Renal cortex interstitium (tissue), 15 donors: ENCODE measurements at places on chromosomes 2 and 18.
A peak's percentile ranks its signal among the peaks of the same experiment; 100 is the strongest.

DNA sequence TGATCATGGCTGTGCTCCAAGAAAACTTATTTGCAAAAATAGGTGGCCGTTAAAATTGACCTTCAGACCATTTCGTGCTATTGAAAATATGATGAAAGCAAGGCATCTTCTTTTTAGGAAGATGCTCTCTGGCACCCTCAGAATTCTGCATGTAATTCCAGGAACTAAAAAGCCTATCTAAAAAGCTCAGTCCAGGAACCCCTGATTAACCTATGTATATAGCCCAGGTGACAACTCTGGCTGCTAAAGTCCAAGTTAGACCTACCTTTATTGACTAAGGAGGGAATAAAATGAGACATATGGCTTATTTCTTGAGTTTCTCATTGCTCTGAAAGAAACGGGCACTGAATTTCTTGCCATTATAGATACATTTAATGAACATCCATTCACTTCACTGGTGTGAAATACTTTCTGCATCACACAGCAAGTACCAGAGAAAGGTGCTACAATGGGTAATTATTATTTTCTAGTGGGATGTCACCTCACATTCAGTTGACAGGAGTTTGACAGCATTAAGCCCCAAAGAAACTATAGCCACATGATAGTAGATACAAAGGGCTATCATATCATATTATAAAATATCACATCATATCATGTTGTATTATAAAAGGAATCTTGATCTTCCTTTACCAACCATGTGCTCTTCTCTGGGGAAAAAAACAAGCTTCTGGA is 83.8 kb downstream of the EPHA4 start:
- no peak for DNase-seq

DNA sequence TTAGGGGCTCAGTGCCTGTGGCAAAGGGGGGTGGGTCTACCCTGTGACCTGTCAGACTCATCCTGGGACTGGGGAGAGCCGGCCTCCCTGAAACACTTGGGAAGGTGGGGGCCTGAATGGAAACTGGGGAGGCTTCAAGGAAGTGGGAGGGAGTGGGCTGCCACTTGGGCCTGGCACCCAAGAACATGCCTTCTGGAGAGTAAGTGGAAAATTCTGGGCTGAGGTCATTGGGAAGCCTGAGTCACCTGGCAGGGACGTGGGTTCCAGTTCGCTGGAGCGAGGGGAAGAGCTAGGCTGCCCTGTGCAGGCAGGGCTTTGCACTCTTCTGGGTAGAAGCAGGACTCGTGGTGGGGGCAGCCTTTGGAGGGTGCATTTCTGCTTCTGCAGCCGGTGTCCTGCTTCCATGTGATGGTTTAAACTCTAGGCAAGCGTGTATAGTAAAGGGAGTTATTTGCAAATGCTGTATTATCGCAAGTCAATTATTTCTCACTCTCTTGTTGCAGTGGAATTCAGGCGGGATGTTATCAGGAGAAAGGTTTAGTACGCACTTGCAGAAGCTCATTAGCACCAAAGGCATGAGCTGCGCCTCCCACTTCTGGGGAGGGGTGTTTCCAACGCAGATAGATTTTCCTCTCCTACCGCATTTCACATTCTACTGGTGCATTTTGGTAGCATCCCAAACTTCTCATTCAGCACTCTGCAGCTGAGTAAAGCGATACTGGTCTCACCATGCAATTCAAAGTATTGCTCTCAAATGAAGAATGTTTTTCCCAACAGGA is 3.8 kb downstream of the LRRFIP1 start:
- no peak for DNase-seq

GRCh38 chr18:60259052-60259681 is 113.4 kb downstream of the MC4R start:
- DNase-seq = no peak

DNA sequence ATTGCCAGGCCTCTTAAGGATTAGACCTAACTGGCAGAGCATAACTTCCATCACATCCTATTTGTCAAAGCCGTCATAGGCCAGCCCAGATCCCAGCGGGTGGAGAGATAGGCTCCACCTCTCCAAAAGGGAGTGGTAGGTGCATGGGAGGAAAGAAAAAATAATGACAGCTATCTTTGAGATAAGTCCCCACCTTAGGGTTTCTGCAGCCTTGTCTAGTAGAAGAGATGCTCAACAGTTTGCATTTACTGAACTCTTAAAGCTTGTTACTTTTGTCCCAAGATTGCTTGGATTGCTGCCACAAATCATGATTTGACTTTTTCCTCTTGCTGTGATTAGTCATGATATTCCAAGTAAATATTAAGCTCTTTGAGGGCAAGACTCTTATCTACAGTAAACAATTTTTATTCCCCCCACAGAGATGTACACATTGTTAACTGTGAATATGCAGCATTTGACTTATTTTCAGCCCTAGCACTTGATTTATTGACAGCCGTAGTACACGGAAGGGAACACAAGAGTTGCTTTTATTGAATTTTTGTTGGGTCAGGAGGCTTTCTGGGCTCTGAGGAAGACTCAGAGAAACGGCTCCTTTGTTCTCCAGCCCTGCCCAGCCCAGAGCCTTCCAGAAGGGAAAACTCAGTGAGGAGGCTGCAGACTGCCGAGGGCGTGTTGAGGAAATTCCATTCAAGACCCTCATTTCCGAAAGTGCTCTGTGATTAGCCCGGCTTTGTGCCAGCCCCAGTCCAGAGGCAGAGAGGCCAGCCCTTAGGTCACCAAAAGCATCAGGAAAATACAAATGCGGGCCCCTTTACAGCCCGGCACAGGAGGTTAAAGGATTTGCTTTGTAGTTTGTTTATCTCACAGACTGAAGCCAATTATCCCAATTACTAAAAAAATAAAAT is 75.5 kb upstream of the ZNF532 start:
- peak; percentile 86 for DNase-seq

- no peak for DNase-seq
Observed at GRCh38 chr2:33484042-33484621, 7.7 kb downstream of the RASGRP3 start.

DNA sequence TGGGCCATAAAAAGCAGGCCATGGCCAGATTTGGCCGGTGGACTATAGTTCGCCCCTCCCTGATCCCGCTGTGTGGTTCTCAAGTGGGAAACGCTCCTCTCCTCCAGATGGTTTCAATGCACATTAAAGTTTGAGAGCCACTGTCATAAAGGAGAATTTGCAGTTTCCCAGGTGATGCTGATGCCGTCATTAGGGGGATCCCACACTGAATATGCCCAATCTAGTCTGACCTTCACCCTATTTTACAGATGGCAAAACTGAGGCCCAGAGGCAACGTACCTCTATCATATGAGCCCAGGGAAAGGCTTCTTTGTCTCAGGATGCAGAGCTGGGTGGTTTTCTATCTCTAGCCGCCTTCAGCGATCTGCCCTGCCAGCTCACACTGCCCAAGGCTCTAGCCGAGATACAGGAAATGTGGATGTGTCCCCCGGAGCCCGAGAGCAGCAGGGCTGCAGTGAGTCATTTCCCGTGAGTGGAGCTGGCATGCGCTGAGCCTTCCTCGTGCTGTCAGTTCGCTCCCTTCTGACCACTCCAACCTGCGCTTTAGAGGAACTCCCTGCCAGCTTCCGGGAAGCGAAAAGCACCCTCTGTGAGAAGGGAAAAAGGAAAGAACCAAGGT is 116.2 kb downstream of the SMAD7 start:
- DNase-seq = no peak

DNA sequence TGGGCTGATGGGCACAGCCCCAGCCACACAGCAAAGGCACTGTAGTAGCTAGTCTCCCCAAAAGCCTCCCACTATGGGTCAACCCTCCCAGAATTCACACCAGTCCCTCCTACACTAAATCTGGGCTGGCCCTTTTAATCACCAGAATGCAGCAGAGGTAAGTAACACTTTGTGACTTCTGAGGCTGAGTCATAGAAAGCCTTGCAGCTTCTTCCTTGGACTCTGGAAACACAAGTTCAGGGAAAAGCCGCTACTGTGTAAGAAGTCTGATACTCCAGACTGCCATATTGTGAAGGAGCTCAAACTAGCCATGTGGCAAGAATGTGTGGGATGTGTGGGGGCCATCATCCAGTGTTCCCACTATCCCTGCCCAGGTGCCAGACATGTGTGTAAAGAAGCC is 19.0 kb upstream of the SIX2 start:
- no peak for DNase-seq

DNA sequence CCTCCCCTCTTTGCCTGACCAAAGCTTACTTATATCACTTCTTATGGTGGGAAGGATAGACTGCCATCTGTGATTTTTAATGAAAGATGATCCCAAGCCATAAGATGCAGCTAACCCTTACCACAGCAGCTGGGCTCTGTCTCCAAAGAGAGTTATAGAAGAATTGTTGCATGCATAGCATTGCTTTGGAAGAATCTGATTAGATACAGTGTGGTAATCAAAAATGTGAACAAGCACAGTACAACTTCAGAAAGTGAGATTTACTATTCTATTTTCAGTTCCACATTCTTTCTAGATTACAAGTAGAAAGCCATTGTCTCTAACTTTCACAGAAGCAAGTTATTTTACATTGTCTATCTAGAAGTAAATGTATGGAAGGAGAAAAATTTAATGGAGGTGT is 129.0 kb upstream of the ACVR2A start:
- DNase-seq = no peak

DNA sequence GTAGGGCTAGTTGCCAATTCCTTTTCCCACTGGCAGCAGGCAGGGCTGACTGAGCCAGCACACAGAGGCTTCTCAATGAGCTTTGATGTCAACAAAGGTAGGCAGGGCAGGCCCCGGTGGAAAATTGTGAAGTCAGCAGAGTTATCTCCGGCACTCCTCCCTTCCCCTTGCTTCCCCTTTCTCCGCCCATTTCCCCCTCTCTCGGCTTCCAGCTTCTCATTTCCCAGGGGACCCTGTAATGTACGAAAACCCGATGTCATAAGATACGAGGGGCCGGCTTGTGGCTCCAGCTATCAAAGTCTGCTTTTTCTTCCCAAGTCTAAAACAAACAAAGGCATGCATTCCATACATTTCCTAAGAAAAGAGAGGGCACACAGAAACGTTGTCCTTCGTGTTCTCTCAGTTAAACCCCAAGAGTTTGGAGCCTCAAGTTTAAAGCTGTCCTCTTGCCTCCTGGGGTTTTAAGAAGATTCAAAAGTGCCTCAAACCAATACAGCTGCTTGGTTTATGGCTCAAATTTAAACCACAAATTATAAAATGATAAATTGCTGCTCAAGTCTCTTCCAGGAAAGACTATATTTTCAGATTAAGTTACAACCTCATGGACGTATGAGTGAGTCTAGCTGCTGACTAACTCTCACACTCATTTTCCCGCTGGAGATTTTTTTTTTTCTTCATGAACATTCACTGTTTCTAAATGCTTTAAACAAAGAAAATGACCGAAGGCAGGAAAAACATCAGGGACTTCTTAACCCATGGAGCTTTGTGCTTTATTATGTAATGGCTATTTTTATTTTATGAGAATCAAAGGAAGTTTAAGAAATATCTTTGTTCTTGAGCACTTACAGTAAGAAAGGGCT is 27.2 kb upstream of the EML4 start:
- DNase-seq = peak; percentile 75

DNA sequence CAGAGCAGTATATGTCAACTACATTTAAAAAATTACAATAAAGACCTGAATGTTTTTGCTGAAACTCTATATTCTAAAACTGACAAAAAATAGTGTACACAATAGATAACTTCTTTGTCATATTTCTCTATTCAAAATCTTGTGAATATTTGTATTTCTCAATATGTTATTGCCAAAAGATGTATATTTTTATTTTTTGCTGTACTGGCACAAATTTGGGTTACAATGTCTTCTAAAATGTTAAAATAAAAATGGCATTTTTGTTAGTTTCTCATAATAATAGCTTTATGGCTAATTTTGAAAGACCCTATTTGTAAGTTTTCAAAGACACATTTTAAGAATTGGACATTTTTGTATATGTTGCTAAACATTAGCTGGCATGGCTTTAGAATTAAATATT is 630 bp upstream of the ARHGEF33 start:
- no peak for DNase-seq
